ENCODE measurements at places on chromosomes 6 and 20. TPM values are rescaled to one million over a fixed set of nuclear protein-coding genes. Genes with fewer than 3 reads are reported as not detected.

- DNase-seq = no peak
These were observed 341.6 kb downstream of the PRKN start for GRCh38 chr6:162385980-162386379.

DNA sequence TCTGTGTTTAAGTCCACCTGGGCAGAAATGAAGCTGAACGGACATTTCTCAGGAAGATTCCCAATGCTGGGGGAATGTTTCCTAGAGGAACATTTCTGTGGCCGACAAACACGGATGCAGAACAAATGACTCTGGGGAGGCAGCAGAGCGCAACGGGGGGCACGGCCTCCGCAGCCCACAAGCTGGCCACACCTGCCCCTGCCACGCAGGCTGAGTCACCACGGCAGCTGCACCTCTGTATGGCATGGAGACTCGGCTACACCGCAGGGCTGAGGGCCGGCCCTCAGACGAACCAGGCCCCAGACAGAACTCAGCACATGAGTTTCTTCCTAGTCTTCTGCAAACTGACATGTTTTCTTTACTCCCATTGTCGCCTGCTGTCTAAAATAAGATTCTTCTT is 10.0 kb upstream of the PRR18 start:
- no peak for DNase-seq

GRCh38 chr20:22914291-22914690 is 120.8 kb upstream of the SSTR4 start:
- DNase-seq = no peak

DNA sequence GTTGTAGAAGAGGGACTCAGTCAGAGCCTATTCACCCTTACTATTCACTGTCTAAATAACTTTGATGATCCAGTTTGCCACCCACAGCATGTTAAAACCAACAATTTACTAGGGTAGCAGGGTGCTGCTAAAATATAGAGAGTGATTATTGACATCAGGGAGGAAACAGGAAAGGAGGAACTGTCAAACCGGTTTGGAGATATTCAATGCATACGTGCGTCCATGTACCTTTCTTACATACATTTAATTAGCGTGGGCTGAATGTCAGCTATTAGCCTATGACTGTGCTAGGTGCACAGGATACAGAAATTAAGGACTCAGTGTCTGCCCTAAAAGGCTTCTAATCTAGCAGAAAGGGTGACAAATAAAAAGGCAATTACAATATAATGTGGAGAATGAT is 57.2 kb downstream of the IL20RA start:
- no peak for DNase-seq

DNA sequence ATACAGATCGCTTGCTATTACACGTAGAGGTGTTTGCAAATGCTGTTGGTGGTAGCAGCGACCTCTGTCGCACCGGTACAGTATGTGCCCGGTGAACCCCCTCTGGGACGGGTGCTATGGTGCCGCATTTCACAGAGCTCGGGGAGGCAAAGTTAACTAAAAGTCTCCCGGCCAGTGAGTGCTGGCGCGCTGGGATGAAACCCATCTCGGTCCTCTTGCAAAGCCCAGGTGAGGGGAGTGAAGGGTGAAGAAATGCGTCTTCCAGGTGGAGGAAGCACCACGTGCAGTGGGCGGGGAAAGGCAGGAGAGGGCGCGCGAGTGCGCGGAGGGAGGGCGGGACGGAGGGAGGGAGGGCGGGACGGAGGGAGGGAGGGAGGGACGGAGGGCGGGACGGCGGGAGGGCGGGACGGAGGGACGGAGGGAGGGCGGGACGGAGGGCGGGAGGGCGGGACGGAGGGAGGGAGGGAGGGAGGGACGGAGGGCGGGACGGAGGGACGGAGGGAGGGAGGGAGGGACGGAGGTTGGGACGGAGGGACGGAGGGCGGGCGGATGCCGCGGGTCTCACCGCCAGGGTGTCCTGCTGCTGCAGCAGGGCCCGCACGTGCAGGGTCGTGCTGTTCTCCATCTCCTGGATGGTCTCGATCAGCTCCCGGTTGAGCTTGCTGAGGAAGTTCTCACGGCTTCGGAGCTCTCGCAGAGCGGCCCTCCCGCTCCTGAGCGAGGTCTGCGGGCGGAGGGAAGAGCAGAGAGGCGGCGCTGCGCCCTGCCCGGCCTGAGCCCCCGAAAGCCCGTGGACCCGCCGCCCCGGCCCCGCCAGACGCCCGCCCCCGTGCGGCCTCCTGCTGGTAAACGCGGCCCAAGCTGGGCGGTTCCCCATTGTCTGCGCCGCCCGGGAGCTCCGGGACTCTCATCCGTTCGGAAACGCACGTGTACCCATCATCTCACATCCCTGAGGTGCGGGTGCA is 11.7 kb downstream of the C20orf96 start:
- DNase-seq = no peak

Gene DEFB127
- not detected for total RNA-seq

Gene LIME1
- 7.3 TPM for total RNA-seq

Gene SYTL3
- 163 TPM for total RNA-seq

Gene MEI4
- not detected for total RNA-seq

Gene TRIM10
- total RNA-seq = 0.11 TPM

Gene PRDM1
- 35.6 TPM for total RNA-seq
